ENCODE measurements at places on chromosomes 5 and 9. TPM values are rescaled to one million over a fixed set of nuclear protein-coding genes. Genes with fewer than 3 reads are reported as not detected.

KIF4B gene
- not detected for total RNA-seq

S100Z gene
- total RNA-seq: 1.8 TPM

DNA sequence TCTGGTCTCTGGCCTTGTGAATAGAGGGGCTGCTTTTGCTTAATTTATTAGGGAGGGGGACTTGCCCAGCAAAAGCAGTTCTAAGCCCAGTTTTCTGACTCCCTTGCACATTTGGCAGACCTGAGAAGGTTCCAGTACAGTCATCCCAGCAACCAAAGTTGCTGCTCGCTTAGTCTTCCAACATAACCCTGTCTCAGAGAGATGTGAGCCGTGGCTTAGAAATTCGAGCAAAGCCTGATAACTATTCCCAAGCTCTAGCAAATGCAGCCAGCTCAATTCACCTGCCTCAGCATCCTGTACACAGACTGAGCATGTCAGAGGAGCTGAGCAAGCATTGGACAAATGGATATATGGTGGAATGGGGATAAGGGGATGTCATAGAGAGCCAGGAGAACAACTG lies 401.9 kb downstream of the SPOCK1 start:
- no peak for DNase-seq
- H3K27ac ChIP-seq: no peak overlapping the region
- no peaks in the 10 kb centered on the region for H3K4me1 ChIP-seq
- no peaks in the 10 kb centered on the region for H3K36me3 ChIP-seq
- no peak overlapping the region for H3K4me3 ChIP-seq

DNA sequence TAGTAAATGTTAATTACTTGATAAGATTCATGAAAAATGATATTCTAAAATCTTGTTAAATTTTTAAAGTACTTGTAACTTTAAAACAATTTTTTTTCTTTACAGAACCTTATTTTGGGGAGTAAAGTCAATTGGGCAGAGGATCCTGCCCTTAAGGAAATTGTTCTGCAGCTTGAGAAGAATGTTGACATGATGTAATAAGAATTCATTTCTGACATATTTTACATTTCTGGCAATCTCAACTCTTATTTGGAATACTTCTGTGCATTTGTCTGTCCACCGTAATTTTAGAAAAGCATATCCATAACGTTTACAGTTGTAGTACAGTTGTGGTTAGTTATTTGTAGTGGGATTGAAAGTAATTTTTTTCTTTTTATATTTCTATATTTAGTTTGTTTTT lies 20.2 kb downstream of the CENPH start:
- no peaks in the 10 kb centered on the region for H3K27me3 ChIP-seq
- no peak for DNase-seq
- H3K36me3 ChIP-seq: peaks cover 10% of the 10 kb centered on the region
- peaks cover 6% of the 10 kb centered on the region for H3K4me1 ChIP-seq

DNA sequence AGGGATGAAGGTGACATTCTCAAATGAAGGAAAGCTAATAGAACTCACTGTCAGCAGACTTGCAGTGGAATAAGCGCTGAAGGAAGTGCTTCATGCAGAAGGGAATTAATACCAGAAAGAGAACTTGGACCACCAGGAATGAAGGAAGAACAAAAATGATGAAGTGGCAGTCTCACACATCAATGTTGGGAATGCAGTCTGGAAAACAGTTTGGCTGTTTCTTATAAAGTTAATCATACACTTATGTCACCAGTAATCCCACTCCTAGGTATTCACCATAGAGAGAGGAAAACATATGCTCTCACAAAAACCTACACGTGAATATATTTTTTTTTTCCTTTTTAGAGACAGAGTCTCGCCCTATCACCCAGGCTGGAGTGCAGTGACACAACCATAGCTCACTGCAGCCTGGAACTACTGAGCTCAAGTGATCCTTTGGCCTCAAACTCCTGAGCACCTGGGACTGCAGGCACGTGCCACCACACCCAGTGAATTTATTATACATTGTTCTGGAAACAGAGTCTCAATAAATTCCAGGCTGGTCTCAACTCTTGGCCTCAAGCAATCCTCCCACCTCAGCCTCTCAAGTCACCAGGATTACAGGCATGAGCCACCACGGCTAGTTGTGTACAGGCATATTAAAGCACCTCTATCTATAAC lies 81.2 kb downstream of the ROR2 start:
- H3K4me3 ChIP-seq: no peak overlapping the region
- peaks cover 35% of the 10 kb centered on the region for H3K27me3 ChIP-seq

- no peaks in the 10 kb centered on the region for H3K36me3 ChIP-seq
- H3K27me3 ChIP-seq: no peaks in the 10 kb centered on the region
- no peaks in the 10 kb centered on the region for H3K4me1 ChIP-seq
- no peak overlapping the region for H3K4me3 ChIP-seq
- no peak for DNase-seq
Observed at GRCh38 chr9:10230512-10230911, 382.3 kb downstream of the PTPRD start.

DNA sequence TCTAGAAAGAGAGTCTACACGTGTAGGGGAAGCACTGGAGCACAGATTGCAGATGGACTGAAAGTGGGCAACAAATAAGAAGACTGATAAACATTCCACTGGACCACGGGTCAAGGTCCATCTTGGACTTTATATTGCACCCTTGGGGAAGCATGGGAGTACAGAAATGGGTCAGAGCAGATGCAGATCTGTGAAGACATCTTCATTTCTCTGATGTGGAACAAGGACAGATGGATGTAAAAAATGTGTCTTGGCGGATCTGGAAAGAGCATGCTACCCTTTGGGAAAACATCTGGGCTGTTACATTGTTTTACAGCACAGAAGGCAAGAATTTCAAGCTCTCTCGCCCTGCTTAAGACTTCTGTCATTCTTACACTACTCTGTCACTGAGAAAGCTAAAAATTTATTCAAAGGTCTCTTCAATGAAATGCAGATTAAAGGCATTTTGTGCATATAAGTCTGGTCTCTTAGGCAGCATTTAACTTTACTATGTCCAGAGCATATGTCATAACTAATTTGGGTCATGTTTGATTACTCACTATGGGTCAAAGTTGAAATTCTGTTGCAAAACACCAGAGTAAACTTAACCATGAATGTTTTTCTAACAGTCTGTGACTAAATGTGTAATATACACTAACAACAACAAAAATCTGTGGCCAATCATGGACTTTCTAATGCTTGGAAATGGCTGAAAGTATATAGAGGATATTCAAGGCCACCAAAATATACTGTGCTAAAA lies 756.4 kb upstream of the DMAC1 start:
- H3K36me3 ChIP-seq: no peaks in the 10 kb centered on the region
- no peaks in the 10 kb centered on the region for H3K4me1 ChIP-seq
- H3K27ac ChIP-seq: no peak overlapping the region
- H3K4me3 ChIP-seq: no peak overlapping the region

DNA sequence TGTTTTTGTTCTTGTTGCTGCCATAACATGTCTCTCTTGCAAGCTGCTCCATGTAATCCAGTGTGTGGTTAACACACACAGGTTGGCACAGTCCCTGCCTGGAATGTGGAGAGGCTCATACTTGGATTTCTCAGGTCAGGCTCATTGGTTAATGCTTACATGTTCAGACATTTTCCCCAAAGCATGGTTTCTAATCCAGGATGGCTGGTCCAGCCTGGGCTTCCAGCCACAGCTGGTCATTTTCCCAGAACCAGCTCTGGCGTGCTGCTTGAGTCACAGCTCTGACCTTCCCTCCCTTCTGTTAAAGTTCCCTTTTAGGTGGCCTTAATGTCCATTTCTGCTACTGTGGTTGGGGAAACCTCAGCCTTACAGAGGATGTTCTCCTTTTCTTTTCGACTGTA lies 294.3 kb downstream of the TAF11L14 start:
- DNase-seq: no peak
- no peak overlapping the region for H3K4me3 ChIP-seq
- H3K27me3 ChIP-seq: no peaks in the 10 kb centered on the region
- no peaks in the 10 kb centered on the region for H3K36me3 ChIP-seq

SMIM3 gene
- total RNA-seq: 8.4 TPM

DNA sequence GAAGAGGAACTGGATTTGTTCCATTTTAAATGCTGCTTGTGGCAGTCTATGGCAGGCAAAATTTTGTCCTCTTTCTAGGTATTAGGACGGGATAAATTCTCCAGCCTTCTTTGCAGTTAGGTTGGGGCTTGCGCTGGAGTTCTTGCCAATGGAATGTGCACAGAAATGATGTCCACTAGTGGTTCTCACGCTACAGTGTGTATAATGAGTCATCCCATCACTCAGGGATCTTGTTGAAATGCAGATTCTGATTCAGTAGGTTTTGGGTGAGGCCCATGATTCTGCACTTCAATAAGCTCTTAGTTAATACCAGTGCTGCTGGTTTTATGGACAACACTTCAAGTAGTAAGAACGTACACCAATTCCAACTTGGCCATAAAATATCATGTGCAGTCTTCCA lies 317.6 kb upstream of the KLF4 start:
- no peak for DNase-seq
- H3K27ac ChIP-seq: no peak overlapping the region
- H3K4me1 ChIP-seq: no peaks in the 10 kb centered on the region
- no peaks in the 10 kb centered on the region for H3K27me3 ChIP-seq
- no peak overlapping the region for H3K4me3 ChIP-seq

CAMK4 gene
- 138 TPM for total RNA-seq

CCNH gene
- 43.1 TPM for total RNA-seq

IL31RA gene
- not detected for total RNA-seq

All from activated CD4-positive, alpha-beta T cell treated with anti-CD3 and anti-CD28 coated beads, Interleukin-2, amount 10 ng/mL, durations not matched to agents 7 days and 5 days (primary cell).